ENCODE measurements at places on chromosomes 11 and 22.

GRCh38 chr11:47394322-47395222, 13.8 kb upstream of the SLC39A13 start:
- DNase-seq, result no peak

DNA sequence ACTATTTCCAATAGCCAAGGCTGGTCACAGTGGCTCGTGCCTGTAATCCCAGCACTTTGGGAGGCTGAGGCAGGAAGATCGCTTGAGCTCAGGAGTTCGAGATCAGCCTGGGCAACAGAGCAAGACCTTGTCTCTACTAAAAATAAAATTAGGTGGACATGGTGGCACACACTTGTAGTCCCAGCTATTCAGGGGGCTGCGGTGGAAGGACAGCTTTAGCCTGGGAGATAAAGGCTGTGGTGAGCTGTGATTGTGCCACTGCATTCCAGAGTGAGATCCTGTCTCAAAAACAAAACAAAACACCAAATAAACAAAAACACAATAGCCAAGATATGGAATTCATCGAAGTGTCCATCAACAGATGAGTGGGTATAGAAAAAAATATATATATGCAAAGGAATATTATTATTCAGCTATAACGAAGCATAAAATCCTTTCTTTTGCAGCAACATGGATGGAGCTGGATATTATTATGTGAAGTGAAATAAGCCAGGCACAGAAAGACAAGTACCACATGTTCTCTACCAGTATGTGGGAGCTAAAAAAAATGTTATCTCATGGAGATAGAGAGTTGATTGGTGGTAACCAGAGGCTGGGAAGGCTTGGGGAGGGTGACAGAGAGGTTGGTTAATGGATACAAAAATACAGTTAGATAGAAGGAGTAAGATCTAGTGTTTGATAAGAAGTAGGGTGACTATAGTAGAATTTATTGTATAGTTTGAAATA, 22.6 kb upstream of the DLAT start:
- no peak for DNase-seq

DNA sequence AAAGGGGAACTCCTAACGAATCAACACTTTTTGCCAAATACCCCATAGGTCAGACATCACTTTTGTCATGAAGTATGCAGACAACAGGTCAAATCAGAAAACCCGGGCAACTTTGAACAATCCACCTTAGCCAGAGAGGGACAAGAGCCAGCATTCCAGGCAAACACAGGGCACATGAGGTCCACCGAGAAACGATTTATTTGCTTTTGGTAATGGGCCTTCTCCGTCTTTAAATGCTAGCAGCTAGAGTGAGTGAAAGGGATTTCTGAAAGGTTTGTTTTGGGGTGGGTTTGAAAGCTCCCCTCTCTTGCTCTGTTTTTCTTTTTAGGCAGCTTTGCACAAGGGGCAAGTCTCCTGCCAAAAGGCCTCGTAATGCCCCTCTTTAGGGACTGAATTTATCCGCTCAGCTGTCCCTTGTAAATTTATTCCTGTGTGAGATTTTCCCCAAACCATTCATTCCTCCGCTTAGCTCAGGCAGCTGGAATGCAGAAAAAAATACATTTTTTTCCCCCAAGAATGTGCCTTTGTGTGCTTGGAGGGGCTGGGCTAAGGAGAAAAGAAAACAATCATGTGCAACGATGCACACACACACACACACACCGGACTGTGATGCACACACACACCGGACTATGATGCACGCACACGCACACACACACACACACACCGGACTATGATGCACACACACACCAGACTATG, 196.9 kb downstream of the SNX19 start:
- DNase-seq, result no peak

- DNase-seq, result no peak
Measured at GRCh38 chr11:26953770-26954392, 40.0 kb upstream of the FIBIN start.

DNA sequence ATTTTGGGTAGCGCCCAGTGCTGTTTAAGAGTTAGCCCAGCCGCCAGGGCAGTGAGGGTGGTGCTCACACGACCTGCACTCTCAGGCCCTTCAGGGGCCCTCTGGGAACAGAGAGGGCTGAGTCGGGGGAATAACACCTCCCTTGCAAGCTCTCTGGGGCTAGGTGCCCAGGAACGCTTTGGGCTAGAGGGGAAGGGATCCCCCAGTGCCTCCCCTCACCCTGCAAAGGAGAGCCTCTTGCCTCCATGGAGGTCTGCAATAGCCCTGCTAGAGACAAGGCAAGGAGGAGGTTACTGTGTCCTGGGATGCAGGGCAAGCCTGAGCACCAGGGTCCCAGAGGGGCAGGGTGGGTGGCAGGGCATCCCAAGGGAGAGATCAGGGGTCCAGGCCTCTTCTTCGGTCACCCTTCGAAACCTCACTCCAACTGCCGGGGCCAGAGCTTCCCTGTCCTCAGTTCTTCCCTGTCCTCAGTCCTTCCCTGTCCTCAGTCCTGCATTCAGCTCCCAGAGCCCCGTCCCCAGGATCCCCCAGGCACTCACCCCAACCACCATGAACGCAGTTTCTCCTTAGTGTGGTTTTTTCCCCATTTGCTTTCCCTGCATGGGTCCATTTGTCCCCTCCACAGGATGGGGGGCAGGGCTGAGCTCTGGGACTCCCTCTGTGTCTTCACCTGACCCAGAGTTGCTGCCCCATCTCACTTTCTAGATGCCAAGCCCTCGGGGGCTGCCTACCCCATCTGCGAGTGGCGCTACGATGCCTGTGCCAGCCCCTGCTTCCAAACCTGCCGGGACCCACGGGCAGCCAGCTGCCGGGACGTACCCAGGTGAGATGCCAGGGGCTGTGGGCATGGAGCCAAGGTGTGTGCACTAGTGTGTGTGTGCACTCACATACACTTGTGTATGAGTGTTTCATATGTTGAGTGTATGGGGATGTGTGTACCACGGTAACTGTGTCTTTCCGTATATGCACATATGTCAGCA, 60.8 kb downstream of the OTOG start:
- DNase-seq, result no peak

DNA sequence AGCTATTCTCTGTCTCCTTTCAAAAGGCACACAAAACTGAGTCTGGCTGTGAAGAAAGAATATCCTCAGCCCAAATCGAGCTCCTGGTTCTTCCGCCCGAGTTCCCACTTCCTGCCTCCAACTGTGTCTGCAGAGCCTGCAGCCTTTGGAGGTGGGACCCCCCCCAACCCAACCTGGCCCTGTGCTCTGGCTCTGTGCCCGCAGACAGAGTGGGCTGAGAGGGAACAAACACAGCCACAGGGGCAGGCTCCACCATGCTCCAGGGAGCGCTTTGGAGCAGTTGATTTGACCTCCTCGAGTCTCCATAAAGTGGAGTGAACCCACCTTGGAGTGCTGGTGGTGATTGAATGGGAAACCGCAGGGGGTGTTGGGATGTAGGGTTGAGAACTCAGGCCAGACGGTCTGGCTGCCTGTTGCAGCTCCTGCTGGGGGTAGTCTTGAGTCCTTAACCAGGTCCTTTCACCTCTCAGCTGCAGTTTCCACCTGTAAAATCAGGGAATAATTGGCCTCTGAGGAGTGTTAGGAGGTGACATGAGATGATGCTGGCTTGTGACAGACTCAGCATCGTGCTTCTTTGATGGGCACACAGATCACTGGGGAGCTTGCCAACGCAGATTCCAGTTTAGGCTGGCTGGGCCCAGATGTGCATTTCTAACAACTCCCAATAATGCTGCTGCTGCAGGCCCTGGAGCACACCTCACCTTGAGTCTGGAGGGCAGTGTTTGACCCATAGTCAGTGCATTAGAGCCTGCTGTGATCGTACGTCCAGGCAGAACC, 11.4 kb downstream of the DAGLA start:
- no peak for DNase-seq

- DNase-seq, result no peak
Measured at GRCh38 chr11:23711981-23712380, 784.9 kb upstream of the LUZP2 start.

DNA sequence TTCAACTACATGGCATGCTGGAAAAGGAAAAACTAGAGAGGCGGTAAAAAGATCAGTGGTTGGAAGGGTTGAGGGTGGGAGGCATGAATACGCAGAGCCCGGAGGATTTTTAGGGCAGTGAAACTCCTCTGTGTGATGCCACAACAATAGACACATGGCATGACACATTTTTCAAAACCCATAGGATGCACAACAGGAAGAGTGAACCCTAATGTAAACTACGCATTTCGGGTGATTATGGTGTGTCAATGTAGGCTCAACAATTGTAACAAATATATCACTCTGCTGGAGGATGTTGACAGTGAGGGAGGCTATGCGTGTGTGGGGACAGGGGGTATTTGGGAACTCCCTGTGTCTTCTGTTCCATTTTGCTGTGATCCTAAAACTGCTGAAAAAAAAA, 15.7 kb upstream of the FAM83F start:
- DNase-seq, result no peak

DNA sequence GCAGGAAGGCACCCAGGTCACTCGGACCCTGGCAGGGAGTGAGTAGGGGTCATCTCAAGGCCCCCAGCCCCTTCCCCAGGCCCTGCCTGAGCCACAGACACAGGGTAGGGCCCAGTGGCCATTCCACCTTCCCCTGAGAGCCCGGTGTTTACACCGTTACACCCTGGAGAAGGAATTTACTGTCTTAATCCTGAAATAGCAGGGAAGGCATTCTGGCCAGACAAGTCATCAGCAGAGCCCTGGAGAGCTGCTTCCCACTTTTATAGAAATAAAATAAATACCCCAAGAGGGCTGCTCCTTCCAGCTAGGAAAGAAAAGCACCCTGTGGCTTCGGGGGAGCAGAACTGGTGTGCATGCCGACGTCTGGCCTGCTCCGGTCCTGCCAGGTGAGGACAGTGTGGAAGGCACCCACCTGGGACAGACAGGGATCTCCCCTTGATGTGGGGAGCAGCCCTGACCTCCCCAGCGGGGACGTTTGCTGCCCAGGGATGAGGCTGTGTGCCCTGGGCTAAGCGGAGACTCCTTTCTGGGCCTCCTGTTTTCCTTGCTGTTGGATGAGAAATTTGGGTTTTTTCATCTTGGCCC, 180.0 kb downstream of the MN1 start:
- no peak for DNase-seq

DNA sequence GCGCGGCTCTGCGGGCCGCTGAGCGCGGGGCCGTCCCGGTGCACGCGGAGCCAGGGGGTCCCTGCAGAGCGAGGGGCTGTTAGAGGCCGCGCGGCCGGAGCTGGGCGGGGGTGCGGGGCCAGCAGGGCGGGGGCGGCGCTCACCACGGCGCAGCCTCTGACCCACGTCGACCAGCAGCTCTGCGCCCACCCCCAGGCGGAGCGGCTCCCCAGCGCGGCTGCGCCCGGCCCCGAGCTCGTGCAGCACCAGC, 385 bp upstream of the SCO2 start:
- no peak for DNase-seq

DNA sequence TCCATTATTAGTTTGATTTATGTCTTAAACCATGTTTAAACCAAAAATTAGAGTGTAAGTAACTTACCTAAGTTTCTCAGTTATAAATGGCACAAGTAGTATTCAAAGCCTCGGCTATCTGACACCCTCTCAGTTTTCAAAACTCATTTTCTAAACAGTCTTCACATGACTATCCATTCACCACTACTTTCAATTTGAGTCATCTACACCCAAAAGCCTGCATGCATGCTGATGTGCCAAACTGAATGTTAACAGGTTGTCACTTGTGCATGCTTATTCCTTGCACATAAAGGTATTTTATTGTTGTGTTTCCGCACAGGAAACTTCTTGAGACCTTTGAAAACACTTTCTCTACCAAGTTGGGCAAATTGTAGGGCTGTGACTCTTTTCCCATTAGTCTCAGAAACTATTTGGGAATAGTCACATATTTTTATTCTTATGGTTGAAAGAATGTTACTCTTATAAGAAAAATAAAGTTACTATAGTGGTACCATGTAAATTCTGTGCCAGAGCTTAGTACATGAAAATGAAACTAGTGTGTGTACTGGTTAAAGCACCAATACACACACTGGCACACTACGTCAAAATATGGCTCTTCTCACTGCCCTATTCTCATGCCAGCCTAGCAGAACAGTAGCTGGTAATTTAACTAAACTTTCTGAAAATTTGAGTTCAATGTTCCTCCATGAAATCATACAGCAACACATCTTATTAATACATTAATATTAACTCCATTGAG, 2.2 kb upstream of the OR51E2 start:
- no peak for DNase-seq

- no peak for DNase-seq
Measured at GRCh38 chr11:119120639-119121007, 757 bp upstream of the HINFP start.

DNA sequence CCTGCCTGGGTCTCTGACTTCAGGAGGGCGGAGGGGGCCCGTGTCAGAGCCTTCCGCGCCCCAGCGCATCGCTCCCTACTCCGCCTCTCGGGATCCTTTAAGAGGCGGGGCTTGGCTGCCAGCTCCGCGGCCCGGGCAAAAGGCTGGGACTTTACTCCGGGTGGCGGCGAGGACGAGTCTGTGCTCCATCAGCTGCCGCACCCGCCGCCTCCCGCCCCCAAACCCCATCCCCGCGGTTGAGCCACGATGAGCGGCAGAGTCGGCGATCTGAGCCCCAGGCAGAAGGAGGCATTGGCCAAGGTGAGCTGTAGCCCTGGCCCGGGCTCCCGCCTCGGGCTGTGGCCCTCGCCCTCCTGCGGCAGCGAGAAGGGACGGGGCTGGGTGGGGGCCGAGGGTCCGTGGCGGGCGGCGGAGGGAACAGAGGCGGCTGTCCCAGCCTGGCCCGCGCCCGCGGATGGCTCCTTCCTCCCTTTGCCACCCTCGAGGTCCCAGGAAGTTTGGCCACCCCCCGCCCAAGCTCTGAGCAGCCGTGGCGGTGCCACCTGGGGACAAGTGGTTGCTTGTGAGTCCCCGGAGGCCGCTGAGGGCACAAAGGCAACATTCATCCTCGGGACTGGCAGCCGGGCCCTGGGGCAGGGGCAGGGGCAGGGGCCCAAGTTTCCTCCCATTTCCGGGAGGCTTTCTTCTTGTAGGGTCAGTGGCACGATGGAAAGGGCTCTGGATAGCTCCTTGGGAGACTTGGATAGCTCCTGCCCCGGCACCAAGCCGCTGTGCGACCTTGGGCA, at the start of gene SEC14L2:
Gene SEC14L2, plus strand, starts transcription at position 148 of the 785 bp plus-strand sequence. Its CDS starts 99 bp downstream, at position 247.
- peak; percentile 41 for DNase-seq

DNA sequence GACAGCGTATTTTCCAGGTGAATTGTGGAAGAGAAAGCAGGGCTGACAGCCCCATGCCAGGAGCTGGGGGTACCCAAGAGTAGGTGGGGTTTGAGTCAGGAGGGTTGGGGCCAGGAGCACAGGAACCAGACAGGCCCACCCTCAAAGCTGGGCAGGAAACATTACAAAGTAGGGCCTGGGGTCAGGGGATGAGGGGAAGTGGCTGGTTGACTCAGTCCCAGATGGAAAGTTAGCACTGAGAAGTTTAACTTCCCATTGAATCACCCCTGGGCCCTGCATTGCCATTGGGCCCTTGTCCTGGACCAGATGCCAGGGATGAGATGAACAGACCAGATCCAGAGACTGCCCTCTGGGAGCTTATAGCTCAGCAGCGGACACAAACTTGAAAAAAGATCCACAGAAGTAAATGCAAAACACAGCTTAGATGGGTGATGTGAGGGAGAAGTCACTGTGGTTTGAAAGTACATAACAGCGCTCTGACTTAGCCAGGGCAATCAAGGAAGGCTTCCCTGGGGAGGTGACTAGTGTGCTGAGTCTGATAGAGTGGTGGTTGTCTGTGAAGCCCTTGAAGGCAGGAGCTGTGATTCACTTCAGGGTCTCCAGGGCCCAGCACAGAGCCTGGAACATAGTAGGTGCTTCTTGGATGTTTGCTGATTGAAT, 2.2 kb downstream of the MAFF start:
- DNase-seq, result no peak

GRCh38 chr22:39134366-39135091, 18.0 kb downstream of the CBX7 start:
- no peak for DNase-seq

- DNase-seq, result no peak
Measured at GRCh38 chr11:117171404-117172061, 7.0 kb upstream of the SIDT2 start.

GRCh38 chr11:95242091-95242844, 11.3 kb upstream of the SESN3 start:
- DNase-seq, result no peak
